ENCODE measurements at places on chromosomes 12 and 14.
A peak's percentile ranks its signal among the peaks of the same experiment; 100 is the strongest.

GRCh38 chr14:38788060-38788459 is 315.0 kb downstream of the SEC23A start:
- no peak for DNase-seq

DNA sequence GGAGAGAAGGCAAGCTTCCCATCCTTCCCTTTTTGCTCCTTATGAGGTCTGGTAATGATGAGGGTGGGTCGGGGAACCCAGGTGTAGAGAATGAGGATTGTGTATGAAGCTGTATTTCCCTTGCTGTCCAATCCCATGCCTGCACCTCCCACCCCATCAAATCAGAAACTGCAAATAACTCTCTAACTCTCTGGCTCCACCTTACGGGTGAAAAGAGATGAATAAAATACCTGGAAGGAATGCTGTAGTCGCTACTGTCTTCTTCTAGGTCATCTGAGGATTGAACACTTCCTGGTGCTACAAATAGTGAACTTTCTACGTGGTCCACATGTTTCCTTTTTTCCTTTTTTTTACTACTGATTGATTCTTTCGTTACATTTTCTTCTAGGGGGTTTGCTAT is 38.9 kb upstream of the DICER1 start:
- no peak for DNase-seq

- DNase-seq, result no peak
Measured at GRCh38 chr14:85528080-85528896, 1.7 kb upstream of the FLRT2 start.

DNA sequence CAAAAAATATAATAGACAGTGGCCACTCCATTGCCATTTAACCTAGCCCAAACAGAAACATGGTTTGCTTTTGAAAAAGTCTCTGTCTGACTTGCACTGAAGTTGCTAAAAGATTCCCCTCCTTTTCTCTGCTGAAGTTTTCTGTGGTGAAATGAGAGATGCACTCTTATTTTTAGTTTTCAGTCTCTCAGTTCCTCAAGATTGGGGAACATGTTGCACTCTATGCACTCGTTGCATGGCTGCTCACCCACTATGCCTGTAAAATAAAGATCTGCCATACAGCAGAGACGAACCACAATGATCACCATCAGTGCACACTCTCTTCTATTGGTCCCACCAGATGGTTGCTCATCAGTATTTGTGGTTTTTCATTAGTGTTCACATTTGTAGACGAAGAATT is 13.1 kb upstream of the DAAM1 start:
- DNase-seq, result no peak

DNA sequence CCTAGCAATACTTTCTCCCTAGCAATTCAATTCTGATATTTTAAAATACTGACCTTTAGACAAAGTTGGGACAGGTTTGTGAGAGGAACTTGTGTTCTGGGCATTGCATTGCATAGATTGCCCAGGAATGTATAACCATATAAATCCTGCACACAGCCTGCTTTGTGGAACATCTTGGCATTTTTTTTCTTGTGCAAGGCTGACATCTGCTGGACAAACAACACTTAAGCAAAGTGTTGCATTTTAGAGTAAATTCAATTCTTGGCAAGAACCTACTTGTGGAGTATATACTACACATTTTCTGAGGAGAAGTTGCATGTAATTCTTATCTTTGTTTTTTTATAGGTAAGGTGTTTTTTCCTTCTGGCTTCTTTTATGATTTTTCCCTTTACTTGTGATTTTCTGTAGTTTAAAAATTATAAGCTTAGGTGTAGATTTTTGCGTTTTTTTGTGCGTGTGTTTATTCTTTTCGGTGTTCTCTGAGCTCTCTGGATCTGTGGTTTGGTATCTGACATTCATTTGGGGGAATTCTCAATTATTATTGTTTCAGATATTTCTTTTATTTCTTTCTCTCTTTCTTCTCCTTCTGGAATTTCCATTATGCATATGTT is 26.4 kb downstream of the TESPA1 start:
- DNase-seq, result peak; percentile 29

DNA sequence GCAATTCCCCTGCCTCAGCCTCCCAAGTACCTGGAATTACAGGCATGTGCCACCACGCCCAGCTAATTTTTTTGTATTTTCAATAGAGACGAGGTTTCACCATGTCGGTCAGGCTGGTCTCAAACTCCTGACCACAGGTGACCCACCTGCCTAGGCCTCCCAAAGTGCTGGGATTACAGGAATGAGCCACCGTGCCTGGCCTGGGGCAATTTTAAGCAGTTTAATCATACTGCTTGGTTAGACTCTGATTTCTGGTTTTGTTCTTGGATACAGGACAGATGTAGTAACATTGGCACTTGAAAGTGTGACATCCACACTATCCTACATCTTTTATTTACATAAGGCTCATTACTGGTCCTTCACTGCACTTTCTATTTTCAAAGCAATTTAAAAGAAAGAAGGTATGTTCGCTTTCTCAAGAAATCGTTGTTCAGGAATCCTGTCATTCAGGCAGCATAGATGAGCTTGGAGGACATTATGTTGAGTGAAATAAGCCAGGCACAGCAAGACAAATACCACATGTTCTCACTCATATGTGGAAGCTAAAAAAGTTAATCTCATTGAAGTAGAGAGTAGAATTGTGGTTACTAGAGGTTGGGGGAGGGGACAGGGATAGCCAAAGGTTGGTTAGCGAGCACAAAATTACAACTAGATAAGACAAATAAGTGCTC is 4.0 kb upstream of the NUAK1 start:
- no peak for DNase-seq

DNA sequence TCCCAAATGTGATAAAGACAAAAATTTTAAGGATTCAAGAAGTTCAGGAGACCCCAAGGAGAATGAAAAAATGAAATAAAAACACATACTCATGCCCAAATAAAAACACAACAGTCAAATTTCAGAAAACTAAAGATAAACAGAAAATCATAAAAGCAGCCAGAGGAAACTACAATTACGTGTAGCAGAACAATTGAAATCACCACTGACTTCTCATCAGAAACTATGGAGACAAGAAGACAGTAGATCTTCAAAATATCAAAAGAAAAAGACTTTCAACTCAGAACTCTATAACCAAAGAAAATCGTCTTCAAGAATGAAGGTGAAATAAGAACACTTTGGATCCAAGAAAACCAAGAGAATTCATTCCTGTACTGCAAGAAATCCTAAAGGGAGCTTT is 54.9 kb downstream of the DIO3 start:
- no peak for DNase-seq

DNA sequence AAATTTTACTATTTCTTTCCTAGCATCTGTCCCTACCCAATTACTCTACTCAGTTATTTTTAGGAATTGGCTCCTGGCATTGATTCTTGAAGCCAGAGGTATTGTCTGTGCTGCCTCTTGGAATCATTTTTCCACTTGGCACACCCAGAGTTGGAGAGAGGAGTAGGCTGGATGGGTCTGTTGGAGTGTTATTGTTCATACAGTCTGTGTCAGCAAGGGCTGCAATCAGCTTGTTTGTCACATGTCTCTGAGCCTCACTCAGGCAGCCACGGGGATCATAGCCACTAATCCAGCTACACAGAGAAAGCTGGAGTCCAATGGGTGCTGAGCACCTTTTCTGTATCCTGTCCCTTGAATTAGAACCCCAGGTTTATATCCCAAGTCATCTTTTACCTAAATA is 176.0 kb upstream of the DYRK2 start:
- no peak for DNase-seq

GRCh38 chr12:18375131-18375530 is 113.8 kb downstream of the PIK3C2G start:
- no peak for DNase-seq

DNA sequence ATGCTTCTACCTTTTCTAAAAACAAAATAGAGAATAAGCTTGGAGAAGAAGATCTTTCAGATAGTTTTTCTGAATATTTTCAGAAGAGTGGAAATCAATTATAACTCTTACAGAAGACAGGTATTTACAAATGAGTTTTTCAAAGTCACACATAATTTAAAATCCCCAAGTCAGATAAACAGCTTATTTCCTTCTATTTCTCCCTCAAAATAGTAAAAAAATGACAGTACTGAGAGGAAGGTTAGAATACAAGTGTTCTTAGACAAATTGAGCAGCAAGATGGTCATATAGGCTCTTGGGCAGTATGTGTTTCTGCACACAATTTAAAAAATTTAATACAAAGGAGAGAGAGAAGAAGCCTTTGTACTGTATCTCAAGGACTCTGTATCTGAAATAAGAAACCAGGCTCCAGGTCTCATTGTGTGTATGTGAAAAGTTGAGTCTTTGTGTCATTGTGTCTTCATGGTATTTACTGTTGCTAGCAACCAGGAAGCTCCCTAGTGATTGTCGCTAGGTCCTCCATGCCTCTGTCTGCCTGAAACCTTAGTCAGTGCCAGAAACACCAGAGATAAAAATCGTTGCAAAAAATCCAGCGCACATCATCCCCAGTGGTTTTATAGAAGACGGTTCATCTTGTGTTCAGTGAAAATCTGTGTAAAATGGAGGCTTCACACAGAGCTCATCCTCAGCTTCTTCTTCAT is 12.9 kb upstream of the TUBA1A start:
- DNase-seq, result no peak

GRCh38 chr12:122486805-122487426 is 13.8 kb downstream of the ZCCHC8 start:
- no peak for DNase-seq

DNA sequence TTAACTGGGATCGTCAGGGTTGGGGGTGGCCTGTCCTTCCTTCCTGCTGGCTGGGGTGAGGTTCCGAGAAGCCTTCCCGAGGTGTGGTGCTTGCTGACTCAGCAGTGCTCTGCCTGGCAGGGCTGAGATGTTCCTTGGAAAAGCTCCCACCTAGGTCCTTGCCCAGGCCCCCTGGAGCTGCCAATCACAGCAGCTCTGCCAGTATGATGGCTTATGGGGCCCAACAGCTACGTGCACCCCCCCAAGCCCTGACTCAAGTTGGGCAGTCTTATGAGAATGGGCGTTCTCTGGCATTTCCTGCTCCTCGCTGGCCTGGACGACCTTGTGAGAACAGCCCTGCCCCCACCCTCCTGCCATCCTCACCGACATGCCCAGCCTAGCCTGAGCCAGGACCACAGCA is 292.2 kb upstream of the CRY1 start:
- no peak for DNase-seq

DNA sequence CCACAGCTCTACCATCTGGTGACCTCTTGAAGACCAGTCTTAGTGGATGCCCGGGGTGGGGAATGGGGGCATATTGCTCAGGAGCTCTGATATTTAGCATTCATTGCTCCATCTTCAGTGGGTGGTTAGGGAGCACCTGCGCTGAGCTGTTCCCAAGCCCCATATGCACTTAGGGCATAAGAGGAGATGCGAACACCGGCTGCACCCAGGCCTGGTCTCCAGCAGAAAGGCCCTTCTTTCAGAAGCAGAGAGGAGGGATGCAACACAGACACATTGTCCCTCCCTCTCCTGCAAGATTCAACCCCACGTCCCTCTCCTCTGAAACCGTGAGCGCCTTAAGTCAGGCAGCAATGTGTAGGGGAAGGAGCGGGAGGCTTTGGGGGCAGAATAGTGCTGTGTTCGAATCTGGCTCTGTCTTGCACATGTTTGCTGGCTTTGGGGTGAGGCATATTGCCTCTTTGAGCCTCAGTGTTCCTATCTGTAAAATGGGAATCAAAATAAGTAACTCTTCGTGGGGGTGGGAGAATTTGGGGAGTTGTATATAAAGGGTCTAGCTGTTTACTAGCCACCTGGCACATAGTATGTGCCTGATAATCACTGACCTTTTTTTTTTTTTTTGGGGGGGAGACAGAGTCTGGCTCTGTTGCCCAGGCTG is 87.7 kb downstream of the FOXN4 start:
- DNase-seq, result no peak

GRCh38 chr12:765840-766239 is 13.5 kb downstream of the WNK1 start:
- DNase-seq, result no peak

DNA sequence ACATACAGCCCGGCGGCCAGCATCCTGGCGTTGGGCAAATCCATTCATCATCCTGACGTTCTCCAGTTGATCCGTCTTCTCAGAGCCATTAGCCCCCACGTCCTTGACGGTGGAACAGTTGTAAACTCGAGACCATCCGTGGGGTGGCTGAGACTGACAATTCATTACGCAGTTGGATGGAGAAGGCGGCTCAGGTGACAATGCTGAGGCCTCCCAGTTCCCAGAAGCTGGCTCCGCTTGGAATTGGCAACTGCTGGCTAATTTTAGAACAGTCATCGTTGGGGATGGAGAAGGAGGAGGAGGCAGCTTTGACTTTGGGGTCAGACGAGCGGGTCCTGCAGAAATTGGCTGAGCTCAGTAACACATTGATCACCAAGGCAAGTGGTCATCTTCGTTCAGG is 186.5 kb downstream of the PHETA1 start:
- no peak for DNase-seq

DNA sequence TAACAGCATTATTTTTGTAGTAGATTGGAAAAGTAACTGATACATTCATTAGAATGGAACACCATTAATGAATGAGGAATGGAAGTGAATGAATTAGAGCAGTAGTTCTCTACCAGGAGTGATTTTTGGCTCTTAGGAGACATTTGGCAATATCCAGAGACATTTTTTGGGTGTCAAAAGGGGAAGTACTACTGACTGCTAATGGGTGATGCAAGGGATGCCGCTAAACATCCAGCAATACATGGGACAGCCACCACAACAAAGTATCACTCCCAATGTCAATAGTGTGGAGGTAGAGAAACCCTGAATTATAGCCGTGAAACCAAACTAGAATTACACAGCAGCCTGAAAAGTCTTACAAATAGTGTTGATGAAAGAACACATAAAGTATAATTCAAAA is 1.5 kb downstream of the CHURC1 start:
- no peak for DNase-seq

- no peak for DNase-seq
Measured at GRCh38 chr12:49346659-49347310, at the start of gene DNAJC22. Gene DNAJC22, plus strand, starts transcription at chr12:49346888. Its CDS starts 1,985 bp downstream, at chr12:49348873.

DNA sequence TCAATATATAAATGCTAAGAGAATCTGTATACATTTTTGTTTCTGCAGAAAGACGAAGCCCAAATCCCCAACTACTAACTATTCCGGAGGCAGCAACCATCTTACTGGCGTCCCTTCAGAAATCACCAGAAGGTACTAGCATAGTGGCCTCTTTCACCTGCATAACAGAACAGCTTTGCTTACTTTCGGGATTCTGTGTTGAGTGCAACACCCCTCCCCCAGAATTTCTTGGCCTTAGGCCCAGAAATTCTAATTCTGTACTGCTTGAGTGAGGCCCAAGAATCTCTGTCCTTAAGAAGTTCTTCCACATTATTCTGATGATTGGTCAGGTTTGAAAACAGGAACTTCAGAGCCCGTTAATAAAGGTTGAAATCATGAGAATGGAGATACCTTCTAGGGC is 2.9 kb downstream of the SPX start:
- DNase-seq, result no peak

DNA sequence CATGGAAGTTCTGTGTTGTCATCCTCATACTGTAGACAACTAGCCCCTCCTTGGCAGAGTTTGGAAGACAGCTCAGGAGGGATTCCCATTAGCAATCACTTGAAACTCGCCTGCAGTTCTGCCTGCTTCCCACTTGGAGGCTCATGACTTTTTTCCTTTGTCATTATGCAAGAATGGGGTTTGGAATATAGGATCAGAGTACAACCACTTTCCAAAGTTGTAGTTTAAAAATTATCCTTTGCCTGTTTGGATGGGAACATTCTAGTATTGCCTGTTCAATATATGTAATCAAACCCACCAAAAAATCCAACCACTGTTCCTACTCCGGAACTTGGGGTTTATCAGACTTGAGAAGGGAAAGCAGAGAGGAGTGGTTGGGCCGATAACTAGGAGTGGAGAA is 2.1 kb upstream of the GPD1 start:
- DNase-seq, result no peak

All from stimulated activated CD4-positive, alpha-beta T cell treated with anti-CD3 and anti-CD28 coated beads, Interleukin-1b, Interleukin-23, amount 100 ng/mL, for 48 hours (primary cell).